ENCODE measurements at places on chromosomes 11 and 22.
A peak's percentile ranks its signal among the peaks of the same experiment; 100 is the strongest.

DNA sequence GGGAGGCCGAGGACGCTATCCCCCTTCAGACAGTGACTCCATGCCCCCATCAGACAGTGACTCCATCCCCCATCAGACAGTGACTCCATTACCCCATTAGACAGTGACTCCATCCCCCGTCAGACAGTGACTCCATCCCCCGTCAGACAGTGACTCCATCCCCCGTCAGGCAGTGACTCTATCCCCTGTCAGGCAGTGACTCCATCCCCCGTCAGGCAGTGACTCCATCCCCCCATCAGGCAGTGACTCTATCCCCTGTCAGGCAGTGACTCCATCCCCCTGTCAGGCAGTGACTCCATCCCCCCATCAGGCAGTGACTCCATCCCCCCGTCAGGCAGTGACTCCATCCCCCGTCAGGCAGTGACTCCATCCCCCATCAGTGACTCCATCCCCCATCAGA, 9.1 kb upstream of the TTLL8 start:
- DNase-seq: no peak

DNA sequence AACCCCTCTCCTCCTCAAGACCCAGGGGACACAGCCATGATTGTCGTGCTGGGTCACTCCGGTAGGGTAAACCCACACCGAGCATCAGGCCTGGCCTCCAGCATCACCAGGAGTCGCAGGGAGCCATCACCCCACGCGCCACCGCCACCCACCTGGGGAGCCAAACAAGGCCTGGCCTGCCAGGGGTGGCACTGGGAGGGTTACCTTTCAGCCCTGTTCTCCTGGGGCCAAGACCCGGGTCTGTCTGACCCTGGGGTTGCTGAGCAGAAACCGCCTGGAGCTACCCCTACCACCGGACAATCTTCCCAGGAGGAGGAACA, 39.3 kb upstream of the NNMT start:
- no peak for DNase-seq

DNA sequence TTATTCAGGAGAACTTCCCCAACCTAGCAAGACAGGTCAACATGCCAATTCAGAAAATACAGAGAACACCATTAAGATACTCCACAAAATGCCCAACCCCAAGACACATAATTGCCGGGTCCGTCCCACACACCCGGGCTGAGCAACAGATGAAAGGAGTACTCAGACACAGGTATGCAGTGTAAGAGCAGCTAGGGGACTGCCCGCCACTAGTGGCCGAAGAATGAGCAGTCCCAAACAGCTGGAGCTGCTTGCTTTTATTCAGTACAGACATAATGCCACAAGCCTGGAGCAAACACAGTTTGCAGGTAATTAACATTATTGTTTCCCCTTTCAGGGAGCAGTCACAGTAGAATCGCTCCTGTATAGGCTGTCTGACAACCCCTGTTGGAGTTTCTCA, 364.6 kb downstream of the LUZP2 start:
- no peak for DNase-seq

DNA sequence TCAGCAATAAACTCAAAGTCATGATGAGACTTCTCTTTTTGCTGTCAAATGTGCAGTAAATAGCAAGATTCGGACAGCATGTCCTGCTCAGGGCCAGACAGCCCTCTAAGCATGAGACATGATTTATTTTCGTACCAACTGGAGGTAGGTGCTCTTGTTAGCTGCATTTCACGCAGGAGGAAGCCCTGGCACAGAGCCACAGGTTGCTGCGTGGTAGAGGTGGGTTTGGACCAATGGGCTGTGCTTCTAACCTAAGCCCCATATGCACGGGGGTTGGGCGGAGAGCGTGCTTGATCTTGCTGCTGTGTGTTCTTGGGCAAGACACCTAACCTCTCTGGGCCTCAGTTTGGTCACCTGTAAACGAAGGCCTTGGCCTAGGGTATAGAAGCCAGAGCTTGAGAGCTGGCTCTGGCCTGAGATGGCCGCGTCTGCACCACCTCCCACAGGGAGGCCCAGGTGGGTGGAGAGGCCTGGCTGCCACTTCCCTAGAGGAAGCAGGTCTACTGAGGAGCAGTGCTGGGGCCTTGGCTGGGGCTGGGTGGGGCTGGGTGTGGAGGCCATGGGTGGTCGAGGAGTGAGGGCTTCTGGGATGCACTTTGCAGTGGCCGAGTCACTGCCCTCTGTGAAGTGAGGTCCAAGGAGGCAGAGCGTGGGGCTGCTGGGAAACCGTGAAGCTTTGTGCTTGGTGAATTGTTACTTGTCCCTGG, 38.5 kb upstream of the GRAMD4 start:
- peak; percentile 59 for DNase-seq

GRCh38 chr11:126423154-126423553, 67.7 kb downstream of the ST3GAL4 start:
- DNase-seq: peak; percentile 58

Data from transverse colon (tissue), 4 donors.